ENCODE measurements at places on chromosomes 4 and X.

DNA sequence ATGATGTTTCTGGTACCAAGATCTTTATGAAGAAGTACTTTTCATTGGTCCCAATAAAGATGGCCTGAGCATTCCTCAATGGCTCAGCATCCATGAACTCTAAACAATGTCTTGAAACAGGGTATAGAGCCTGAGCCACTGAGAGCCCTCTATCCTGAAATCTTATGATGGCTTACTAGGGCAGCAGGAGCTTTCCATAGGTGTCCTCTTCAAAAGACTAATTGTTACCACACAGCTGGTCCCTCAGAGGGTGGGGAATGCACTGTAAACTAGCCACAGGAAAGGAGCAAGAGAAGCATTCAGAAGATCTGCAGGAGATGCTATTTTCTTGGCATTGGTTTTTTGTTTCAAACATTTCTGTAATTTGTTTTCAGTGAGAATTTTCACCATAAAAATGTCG, 5.6 kb upstream of the BANK1 start:
- no peak for DNase-seq

- DNase-seq = no peak
These were observed 41.1 kb downstream of the MAD2L1 start for GRCh38 chr4:120025516-120025915.

GRCh38 chr4:11824566-11824965, 395.9 kb upstream of the HS3ST1 start:
- no peak for DNase-seq

- no peak for DNase-seq
These were observed 26.9 kb downstream of the NSG1 start for GRCh38 chr4:4413806-4414205.

All from left lung (tissue), 14 donors.